ENCODE measurements at places on chromosomes 4 and X.

GRCh38 chr4:102439812-102440211 is 61.3 kb upstream of the NFKB1 start:
- H3K27ac ChIP-seq = no peak overlapping the region
- no peaks in the 10 kb centered on the region for H3K27me3 ChIP-seq
- H3K4me3 ChIP-seq = no peak overlapping the region

GRCh38 chrX:41333003-41333743 is 789 bp upstream of the DDX3X start:
- no peaks in the 10 kb centered on the region for H3K4me1 ChIP-seq
- no peaks in the 10 kb centered on the region for H3K36me3 ChIP-seq
- no peaks in the 10 kb centered on the region for H3K27me3 ChIP-seq
- peak; percentile 73 for DNase-seq
- H3K4me3 ChIP-seq = peak overlapping the region; percentile 78

- H3K27me3 ChIP-seq = no peaks in the 10 kb centered on the region
- H3K36me3 ChIP-seq = no peaks in the 10 kb centered on the region
- H3K4me3 ChIP-seq = no peak overlapping the region
- no peak overlapping the region for H3K27ac ChIP-seq
- no peaks in the 10 kb centered on the region for H3K4me1 ChIP-seq
Measured at GRCh38 chr4:2470791-2471190, 1.9 kb downstream of the RNF4 start.

DNA sequence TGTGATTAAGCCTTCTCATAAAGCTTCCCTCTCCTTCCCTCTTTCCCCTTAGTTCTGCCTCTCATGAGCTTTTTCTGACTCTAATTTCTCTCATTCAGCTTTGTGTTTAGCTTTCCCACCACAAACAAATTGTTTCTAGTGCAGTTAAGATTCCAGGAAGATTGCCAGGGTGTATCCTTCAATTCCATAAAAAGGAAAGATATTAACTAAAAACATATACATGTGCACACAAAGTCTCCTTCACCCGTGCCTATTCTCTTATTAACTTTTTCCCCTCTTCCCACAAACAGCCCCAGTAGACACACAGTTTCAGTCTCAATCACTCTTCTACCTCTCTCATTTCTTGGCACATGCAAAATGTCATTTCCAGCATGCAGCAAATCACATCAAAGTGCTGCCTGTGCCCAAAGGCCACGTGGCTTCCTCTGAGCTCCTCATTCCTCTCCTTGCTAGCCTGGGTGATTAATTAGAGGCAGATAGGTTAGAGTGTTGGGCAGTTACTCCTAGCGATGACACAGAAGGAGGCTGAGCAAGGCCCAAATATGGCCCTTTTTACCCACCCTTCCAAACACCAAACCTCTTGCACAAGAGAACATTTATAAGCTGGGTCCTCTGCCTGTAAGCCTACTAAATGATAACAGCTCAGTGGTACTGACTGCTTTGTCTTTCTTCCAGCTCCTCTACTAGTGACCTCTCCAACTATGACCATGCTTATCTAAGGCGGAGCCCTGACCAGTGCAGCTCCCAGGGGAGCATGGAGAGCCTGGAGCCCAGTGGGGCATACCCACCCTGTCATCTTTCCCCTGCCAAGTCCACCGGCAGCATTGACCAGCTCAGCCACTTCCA is 159.6 kb downstream of the SOWAHB start:
- peaks cover 4% of the 10 kb centered on the region for H3K36me3 ChIP-seq
- H3K4me1 ChIP-seq = peaks cover under 1% of the 10 kb centered on the region
- peak overlapping the region; percentile 62 for H3K27ac ChIP-seq
- no peak for DNase-seq
- H3K27me3 ChIP-seq = no peaks in the 10 kb centered on the region
- no peak overlapping the region for H3K4me3 ChIP-seq

DNA sequence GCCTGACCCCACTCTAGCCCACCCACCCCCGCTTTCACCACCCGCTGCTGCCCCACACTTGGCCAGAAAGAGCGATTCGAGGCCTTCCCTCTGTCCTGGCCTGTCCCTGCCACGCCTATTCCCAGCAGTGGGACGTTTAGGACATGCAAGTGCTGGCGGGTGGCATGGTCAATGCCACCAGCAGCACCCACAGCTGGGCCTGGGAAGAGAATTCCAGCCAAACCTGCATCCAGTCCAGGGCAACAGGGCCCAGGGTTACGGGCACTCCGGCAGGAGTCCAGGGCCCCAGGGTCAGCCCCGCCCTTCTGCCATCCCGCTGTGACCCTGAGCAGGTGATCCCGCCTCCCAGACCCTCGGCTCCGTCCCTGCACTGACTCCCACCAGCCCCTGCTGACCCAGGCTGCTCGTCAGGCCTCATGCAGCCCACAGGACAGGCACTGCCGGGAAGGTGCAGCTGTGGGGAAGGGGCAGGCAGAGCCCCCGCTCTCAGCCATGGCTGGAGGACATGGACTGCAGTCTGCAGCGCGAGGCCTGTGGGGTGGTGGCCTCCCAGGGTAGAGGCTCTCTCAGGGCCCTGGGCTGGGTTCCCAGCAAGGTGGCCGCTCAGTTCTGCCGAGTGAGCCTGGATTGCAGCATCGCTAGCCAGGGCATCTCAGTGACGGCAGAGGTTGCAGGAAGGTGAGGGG is 6.8 kb upstream of the HTRA3 start:
- H3K27me3 ChIP-seq = no peaks in the 10 kb centered on the region
- H3K36me3 ChIP-seq = no peaks in the 10 kb centered on the region
- no peak for DNase-seq
- no peak overlapping the region for H3K27ac ChIP-seq
- no peaks in the 10 kb centered on the region for H3K4me1 ChIP-seq
- no peak overlapping the region for H3K4me3 ChIP-seq

Measured in prostate gland (tissue), 2 donors.